Germinal center (tissue), 1 donor: ENCODE measurements at places on chromosomes 13 and 19.

DNA sequence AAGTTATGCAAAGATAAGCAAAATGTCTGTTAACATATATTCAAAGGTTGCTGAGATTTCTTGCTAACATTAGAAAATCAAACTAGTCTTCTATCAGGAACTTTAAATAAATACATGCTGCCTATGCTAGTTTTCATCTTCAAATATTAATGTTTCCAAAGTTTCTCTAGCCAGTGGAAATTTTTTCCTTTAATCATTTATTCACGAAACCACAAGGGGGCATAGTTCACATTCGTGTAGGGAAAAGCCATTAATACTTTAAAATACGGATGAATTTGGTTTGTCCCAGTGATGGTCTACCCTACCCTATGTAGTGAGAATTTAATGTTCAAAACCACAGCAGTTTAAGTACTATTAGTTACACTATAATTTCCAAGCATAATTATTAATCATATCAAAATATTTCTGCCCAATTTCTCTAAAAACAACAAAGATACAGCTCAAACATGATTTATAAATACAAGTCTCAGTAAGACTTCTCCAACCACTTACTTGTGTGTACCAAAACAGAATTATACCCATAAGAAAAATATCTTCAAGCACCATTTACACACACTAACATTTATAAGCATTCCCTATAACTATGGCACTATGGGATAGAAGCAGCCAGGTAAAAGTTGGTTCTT is 16.2 kb downstream of the NUFIP1 start:
- no peak for DNase-seq

- peak; percentile 38 for DNase-seq
These were observed 495 bp downstream of the KCNA7 start for GRCh38 chr19:49071860-49072547.

- no peak for DNase-seq
These were observed 2.8 kb upstream of the KLF5 start for GRCh38 chr13:73055813-73056564.

DNA sequence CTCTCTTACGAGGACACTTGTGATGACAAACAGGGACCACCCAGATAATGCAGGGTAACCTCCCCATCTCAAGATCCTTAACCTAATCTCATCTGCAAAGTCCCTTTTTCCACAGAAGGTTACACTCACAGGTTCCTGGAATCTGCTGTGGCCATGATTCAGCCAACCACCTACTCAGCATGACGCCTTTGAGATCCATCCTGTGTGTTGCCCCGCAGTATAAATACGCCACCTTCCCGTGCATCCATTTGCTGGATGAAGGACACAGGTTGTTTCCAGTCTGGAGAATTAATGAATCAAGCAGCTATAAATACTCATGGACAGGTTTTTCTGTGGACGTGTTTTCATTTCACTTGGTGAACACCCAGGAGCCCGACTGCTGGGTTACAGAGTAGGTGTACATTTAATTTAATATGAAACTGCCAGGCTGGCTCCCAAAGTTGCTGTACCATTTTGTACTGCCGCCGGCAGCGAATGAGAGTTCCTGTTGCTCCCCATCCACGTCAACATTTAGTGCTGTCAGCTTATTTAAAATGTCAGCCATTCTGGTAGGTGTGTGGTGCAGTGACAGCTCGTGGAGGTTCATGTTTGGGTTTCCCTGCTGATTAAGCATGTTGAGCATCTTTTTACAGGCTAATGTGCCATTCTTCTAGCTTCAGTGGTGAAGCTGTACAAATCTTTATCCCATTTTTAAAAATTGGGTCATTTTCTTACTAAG is 40.2 kb downstream of the ELL start:
- no peak for DNase-seq

- peak; percentile 8 for DNase-seq
These were observed 5.0 kb downstream of the FOSB start for GRCh38 chr19:45472563-45473366.

DNA sequence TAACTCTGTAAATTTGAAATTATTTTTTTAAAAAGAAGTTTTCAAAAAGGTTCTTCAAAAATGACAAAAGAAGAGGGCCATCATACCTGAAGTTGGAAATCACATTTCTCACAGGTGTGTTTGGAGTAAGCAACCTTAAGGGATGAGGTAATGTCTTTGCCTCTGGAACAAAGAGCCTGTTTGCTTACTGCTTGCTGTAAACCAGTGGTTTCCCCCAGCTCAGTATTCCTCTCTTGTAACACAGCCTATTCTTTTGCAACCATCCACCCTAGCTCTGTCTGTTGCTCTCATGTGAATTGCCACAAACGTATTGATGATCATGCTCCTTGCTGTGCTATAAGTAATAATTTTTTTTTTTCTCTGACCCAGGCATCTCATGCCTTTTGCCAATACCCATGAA is 38.1 kb downstream of the UCHL3 start:
- no peak for DNase-seq

- no peak for DNase-seq
These were observed 400.6 kb downstream of the HS6ST3 start for GRCh38 chr13:96490496-96490989.

DNA sequence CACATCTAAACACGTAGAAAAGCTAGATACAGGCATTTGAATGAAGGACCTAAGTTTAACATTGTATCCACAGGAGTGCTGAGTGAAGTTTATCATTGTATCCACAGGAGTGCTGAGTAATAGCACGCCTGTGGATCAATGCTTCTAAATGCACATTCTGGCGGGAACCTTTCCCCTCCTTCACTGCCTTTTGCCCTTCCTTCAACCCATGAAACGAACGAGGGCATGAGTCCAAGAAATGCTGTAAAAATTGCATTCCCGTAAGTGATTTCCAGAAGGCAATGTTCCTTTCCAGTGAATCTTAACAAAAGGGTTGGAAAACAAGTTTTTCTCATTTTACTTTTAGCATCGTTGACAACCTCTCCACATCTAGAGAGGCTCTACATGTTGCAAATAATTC is 88.1 kb downstream of the ZDHHC20 start:
- no peak for DNase-seq

DNA sequence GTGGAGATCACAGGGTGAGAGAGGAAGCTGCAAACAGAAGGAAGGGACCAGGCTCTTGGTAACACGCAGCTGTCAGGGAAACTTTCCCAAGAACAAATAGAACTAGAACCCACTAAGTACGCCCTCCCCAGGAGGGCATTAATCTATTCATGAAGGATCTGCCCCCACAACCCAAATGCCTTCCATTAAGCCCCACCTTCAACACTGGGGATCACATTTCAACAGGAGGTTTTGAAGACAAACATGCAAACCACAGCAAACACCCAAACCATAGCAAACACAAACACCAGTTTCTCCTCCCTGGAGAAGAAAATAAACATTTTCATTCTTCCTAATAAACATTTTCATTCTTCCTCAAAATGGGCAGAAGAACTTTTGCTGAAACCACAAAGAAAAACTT is 329.6 kb downstream of the EFNB2 start:
- DNase-seq = no peak

DNA sequence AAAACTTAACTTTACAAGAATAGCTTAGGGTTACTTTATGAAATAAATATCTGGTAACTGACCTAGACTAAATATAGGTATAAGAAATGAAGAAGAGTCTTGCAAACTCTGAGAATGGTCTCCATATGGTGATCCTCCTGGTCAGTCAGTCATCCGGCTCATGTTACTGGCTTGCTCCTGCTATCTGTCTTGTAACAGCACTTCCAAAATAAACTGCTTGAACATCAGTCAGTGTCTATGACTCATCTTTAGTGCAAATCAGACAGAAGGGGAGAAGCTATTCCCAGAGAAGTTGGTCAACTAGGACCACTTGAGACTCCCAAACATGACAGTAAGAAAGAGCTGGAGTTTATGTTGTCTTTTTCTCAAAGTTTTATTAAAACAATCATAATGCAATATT is 1550.9 kb downstream of the PCDH9 start:
- no peak for DNase-seq

DNA sequence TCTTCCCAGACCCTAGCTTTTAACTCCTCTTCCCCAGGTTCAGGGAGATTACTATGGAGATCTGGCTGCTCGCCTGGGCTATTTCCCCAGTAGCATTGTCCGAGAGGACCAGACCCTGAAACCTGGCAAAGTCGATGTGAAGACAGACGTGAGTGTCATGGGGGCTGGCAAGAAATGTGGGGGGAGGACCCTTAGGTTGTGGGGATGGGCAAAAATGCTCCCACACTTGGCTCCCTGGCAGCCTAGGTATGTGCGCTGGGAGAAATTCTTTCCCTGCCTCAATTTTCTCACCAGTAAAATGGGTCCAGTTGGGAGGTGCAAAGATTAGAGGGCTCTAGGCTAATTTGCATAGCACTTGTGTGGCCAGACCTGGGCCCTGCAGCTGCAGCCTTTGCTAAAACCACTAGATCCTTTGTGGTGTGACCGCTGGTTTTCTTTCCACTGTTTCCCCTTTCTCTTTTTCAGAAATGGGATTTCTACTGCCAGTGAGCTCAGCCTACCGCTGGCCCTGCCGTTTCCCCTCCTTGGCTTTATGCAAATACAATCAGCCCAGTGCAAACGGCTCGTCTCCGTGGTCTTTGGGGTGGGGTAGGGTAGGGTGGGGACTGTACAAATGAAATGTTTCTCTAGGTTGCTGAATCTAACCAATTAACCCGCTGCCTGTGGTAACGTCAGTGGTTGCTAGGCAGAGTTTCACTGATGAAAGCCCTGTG is 959 bp upstream of the RAB4B start:
- DNase-seq = peak; percentile 92

- DNase-seq = no peak
These were observed 48.3 kb downstream of the CD320 start for GRCh38 chr19:8259922-8260247.

- DNase-seq = no peak
These were observed 212.5 kb upstream of the SOX1 start for GRCh38 chr13:111854403-111854802.

DNA sequence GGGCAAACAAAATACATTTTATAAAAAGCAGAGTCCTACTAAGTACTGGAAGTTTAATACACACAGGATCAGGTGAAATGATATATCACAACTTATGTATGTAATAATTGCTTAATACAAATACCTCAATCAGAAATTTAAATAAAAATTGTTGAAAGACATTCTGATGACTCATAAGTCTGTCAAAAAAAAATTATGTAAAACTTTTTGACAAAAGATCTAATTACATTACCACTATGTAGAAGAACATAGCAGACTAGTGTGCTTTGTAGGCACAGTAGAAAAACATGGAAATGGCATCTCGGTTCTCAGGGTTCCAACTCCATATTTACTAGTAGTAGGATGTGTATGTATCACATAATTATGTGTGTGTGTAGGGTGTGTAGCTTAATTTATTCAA is 156.2 kb downstream of the DNAJC3 start:
- DNase-seq = no peak

DNA sequence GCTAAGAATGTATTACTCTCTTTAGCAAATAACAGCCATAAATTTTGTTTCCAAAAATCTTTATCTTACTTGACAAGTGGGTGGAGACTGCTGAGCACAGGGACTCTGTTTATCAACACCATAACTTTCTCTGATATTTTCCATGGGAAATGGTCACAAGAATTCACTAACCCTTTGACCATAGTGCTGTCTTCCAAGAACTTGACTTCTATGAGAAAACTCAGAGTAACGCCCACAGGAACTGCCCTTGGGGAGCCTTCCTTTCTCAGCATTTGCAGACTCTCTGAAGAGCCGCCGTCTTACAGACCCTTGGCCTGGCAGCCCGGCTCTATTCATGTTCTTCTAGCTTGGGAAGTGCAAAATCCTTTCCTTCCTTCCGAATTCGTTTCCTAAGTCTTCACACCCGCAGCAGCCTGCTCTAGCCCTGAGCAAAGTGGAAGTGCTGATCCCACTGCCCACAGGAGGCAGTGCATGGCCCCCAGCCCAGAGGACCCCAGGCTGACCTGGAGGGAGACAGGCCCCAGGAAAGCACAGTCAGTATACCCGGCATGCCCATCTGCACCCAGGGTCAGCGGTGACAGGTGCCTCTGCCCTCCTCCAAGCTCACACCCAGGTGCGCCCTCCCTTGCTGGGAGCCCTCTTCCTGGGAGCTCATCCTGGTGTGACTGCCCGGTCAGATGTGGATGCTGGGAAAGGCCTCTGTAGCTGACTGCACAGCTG is 10.2 kb downstream of the GAS6 start:
- DNase-seq = no peak

- no peak for DNase-seq
These were observed 60.9 kb downstream of the STARD13 start for GRCh38 chr13:33224686-33225085.

DNA sequence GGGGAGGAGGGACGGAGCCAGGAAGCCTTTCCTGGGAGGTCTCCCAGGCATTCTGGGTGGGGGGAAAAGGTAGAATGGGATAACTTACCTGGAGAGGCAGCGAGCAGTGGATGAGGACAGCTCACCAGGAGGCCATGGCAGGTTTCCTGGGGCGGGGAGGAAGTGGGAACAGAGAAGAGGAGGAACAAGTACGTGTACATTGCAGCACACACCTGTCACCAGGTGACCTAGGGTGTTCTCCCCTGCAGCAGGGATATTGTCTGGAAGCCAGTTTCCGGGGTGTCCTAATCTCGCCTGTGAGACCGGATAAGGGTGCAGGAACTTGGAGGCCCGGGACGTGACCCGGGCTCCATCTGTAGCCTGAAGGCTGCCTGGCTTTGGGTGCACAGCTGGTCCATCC is at the start of gene FUT3:
Gene FUT3, minus strand, starts transcription at position 148 of the 400 bp plus-strand sequence.
- DNase-seq = no peak

DNA sequence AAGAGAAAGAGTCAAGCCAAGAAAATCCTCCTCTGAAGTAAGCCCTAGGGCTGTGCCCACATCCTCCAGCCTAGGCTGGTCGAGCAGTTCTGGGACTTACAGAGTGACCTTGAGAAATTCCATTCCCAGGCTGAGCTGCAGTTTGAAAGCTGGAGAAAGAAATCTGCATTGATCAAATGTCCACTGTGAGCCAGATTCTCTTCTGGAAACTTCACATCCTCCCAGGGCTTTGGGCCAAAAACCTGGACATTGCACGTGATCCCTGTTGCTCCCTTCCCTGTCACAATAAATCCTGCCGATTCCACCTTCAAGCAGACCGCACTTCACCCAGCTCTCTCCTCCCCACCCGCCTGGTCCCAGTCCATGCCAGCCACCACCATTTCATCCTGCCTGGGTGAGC is 15.7 kb downstream of the TMEM143 start:
- no peak for DNase-seq

- DNase-seq = no peak
These were observed 14.3 kb downstream of the IGSF23 start for GRCh38 chr19:44627631-44628030.

- no peak for DNase-seq
These were observed 2.7 kb upstream of the MPV17L2 start for GRCh38 chr19:18190278-18190677.

GRCh38 chr13:71939186-71939585 is 72.2 kb upstream of the DACH1 start:
- DNase-seq = no peak

GRCh38 chr19:31574251-31574973 is 225.2 kb upstream of the TSHZ3 start:
- DNase-seq = no peak

- no peak for DNase-seq
These were observed 11.1 kb downstream of the SAE1 start for GRCh38 chr19:47141695-47142094.

GRCh38 chr19:6418562-6418932 is 6.1 kb downstream of the KHSRP start:
- DNase-seq = no peak
